Naive thymus-derived CD8-positive, alpha-beta T cell (primary cell): ENCODE measurements at places on chromosomes 5 and 9.

DNA sequence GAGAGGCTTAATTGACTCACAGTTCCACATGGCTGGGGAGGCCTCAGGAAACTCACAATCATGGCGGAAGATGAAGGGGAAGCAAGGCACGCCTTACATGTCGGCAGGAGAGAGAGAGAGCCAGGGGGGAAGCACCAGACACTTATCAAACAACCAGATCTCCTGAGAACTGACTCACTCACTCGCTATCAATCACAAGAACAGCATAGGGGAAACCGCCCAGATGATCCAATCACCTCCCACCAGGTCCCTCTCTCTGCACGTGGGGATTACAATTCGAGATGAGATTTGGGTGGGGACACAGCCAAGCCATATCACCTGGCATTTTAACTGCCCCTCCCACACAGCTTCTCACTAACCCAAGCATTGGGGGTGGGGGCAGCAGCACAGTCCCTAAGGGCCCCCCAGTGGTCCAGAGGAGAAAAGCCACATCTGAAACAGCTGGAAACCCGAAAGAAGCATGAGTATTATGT, 76.1 kb upstream of the ASS1 start:
- H3K36me3 ChIP-seq = no peaks in the 10 kb centered on the region
- no peak for DNase-seq
- peaks cover 12% of the 10 kb centered on the region for H3K4me1 ChIP-seq
- no peak overlapping the region for H3K27ac ChIP-seq

GRCh38 chr5:14405706-14406553, 175.7 kb upstream of the OTULINL start:
- no peak overlapping the region for H3K27ac ChIP-seq
- no peak for DNase-seq
- no peak overlapping the region for H3K4me3 ChIP-seq
- peaks cover 19% of the 10 kb centered on the region for H3K4me1 ChIP-seq

- no peaks in the 10 kb centered on the region for H3K36me3 ChIP-seq
- DNase-seq = no peak
- no peaks in the 10 kb centered on the region for H3K27me3 ChIP-seq
- no peak overlapping the region for H3K27ac ChIP-seq
These were observed 59.1 kb downstream of the TNFSF15 start for GRCh38 chr9:114746591-114747346.

GRCh38 chr9:78654324-78654723, 357.4 kb downstream of the PSAT1 start:
- no peak for DNase-seq
- no peak overlapping the region for H3K27ac ChIP-seq
- no peaks in the 10 kb centered on the region for H3K27me3 ChIP-seq
- H3K4me1 ChIP-seq = no peaks in the 10 kb centered on the region
- no peaks in the 10 kb centered on the region for H3K36me3 ChIP-seq
- no peak overlapping the region for H3K4me3 ChIP-seq

DNA sequence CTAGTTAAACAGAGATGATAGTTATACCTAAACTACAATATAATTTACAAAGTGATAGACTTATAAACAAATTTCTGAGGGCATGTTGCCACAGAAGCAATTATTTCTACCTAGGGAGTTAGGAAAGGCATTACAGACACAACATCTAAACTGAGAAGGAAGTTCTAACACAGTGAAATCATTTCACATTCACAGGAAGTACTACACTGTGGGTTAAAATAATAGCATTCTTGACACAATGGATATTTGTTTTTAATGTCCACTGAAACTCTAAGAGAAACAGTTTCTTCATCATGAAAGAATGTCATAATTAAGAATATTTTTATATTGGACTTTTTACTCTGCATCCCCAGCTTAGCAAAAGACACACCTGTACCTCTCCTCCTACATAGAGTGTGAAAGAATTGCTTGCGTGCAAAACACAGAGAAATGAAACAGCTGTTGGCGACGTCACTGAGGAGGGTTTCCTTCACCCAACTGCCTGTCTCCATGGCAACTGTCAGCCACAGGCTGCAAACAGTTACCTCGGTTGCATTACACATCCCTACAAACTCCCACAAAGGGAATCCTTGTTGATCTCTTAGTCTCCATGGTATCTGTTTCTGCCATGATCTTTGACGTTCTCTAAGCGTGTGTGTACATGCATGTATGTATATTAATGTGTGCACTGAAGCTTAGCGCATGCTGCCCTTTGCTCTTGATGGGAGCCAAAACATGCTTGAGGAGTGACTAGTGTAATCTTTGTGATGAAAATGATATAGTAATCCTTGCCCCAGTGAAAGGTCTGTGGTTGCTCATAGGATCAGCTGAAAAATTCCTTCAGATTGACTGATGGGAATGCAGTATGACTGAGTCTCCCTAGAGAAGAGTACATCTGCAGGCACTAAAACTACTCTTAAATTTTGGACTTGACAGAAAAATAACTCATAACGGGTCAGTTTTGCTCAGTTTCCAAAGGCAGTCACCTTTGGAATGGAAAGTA, 168.5 kb downstream of the ACTL7B start:
- H3K4me1 ChIP-seq = no peaks in the 10 kb centered on the region
- H3K27ac ChIP-seq = no peak overlapping the region
- peaks cover 4% of the 10 kb centered on the region for H3K36me3 ChIP-seq
- no peaks in the 10 kb centered on the region for H3K27me3 ChIP-seq

DNA sequence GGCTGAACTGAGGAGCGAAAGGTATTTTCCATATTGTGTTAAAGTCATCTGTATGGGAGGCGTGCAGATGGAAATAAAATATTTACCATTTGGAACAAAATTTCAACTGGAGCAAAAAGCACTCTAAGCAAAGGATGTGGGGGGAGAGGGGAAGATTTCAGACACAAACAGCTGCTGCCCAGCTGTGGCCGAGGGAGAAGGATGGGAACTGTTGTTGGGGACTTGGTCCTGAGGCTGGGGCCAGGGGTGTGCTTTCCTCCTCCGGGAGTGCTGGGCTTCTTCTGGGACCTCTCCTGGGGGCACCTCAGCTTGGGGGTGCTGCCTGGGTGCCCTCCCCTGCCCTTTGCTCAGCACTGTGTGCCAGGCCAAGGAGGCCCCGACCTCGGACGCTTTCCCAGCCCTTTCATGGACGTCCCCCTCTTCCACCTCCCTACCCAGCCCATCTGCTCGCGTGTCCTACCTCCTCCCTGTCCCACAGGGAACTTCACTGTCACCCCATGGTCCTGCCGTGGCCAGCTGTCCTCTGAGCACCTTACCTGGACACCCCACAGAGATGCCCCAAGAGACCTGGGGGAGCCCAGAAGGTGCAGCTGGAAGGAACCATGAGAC, 101.9 kb upstream of the COL5A1 start:
- no peak overlapping the region for H3K27ac ChIP-seq
- H3K4me3 ChIP-seq = no peak overlapping the region
- H3K4me1 ChIP-seq = no peaks in the 10 kb centered on the region
- no peak for DNase-seq

- no peaks in the 10 kb centered on the region for H3K36me3 ChIP-seq
- H3K4me1 ChIP-seq = peaks cover 22% of the 10 kb centered on the region
- H3K4me3 ChIP-seq = no peak overlapping the region
- peak; percentile 19 for DNase-seq
These were observed 99.7 kb upstream of the MAN2A1 start for GRCh38 chr5:109589986-109590385.

DNA sequence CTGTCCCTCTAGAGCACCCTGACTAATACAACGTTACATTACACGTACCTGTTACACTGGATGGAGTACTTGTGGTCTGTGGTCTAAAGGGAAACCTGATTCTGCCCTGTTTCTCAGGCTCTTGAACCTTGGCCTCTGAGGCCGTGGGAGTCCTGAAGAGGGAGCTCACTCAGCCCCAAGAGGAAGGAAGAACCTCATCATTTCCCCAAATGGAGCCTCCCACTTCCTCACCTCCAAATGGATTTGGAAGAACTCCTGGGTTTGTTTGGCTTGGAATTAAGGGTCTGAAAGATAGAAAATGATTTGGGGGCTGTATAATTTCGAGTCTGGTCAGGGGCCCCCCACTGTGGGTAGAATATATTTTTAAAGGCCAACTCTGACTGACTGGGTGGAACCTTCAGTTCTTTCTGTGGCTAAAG, 200.2 kb downstream of the SEMA6A start:
- no peak overlapping the region for H3K4me3 ChIP-seq
- H3K27ac ChIP-seq = no peak overlapping the region
- H3K4me1 ChIP-seq = peaks cover 7% of the 10 kb centered on the region
- H3K36me3 ChIP-seq = no peaks in the 10 kb centered on the region

DNA sequence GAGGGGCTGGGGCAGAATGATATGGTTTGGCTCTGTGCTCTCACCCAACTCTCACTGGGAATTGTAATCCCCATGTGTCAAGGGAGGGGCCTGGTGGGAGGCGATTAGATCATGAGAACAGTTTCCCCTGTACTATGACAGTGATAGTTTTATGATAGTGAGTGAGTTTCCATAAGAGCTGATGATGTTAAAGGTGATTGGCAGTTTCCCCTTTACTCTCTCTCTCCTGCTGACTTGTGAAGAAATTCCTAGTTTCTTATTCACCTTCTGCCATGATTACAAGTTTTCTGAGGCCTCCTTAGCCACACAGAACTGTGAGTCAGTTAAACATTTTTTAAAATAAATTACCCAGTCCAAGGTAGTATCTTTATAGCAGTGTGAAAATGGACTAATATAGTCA, 120.4 kb upstream of the CDH9 start:
- no peak for DNase-seq
- no peaks in the 10 kb centered on the region for H3K36me3 ChIP-seq
- H3K27me3 ChIP-seq = no peaks in the 10 kb centered on the region
- no peak overlapping the region for H3K27ac ChIP-seq
- no peaks in the 10 kb centered on the region for H3K4me1 ChIP-seq
- no peak overlapping the region for H3K4me3 ChIP-seq

GRCh38 chr5:123882965-123883345, 371.0 kb downstream of the CSNK1G3 start:
- DNase-seq = no peak
- no peaks in the 10 kb centered on the region for H3K27me3 ChIP-seq
- no peak overlapping the region for H3K27ac ChIP-seq
- H3K4me1 ChIP-seq = no peaks in the 10 kb centered on the region

DNA sequence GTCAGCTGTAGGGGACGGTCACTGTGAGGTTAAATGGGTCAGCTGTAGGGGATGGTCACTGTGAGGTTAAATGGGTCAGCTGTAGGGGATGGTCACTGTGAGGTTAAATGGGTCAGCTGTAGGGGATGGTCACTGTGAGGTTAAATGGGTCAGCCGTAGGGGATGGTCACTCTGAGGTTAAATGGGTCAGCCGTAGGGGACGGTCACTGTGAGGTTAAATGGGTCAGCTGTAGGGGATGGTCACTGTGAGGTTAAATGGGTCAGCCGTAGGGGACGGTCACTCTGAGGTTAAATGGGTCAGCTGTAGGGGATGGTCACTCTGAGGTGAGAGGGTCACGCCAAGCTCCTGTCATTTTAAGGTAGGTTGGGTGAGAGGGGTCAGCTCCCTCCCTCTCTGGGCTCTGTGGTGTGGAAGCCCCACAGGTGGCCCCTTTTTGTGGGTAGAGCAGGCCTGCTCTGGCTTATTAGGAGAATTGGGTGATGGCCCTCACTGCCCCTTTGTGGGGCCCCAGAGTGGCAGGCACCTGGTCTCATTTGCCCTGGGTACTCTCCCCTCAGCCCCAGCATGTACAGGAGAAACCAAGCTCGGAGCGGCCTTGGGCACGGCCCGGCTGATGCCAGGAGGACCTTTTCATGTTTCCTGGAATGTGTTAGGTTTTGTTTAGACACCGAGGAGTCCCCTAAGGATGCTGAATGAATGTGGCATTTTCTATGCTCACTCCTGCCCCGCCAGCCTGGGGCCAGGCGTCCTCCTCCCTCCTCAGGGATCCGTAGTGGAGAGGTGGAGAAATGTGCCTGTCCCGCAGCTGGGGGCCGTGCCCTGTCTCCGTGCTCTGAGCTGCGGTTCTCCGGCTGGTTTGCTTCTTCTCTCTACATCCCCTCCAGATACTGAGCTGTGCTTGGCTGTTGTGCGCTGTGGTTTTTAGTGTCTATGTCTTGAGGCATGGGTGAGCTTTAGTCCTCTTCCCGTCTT, 31.4 kb downstream of the AHRR start:
- no peaks in the 10 kb centered on the region for H3K4me1 ChIP-seq
- peaks cover 8% of the 10 kb centered on the region for H3K27me3 ChIP-seq
- DNase-seq = no peak
- no peaks in the 10 kb centered on the region for H3K36me3 ChIP-seq

GRCh38 chr5:90224342-90224741, 185.2 kb downstream of the CETN3 start:
- no peaks in the 10 kb centered on the region for H3K36me3 ChIP-seq
- no peak overlapping the region for H3K4me3 ChIP-seq
- H3K27me3 ChIP-seq = peaks cover 4% of the 10 kb centered on the region
- H3K27ac ChIP-seq = no peak overlapping the region

- no peak overlapping the region for H3K4me3 ChIP-seq
- peaks cover under 1% of the 10 kb centered on the region for H3K36me3 ChIP-seq
- H3K27ac ChIP-seq = no peak overlapping the region
- no peaks in the 10 kb centered on the region for H3K4me1 ChIP-seq
- H3K27me3 ChIP-seq = peaks cover 13% of the 10 kb centered on the region
These were observed 182.7 kb downstream of the TSSK1B start for GRCh38 chr5:113252066-113252465.

- H3K4me3 ChIP-seq = peak overlapping the region; percentile 95
- no peak for DNase-seq
- H3K4me1 ChIP-seq = peaks cover 41% of the 10 kb centered on the region
- no peaks in the 10 kb centered on the region for H3K27me3 ChIP-seq
- H3K27ac ChIP-seq = peak overlapping the region; percentile 98
- H3K36me3 ChIP-seq = no peaks in the 10 kb centered on the region
These were observed 59.1 kb upstream of the IER5L start for GRCh38 chr9:129237164-129237611.

GRCh38 chr5:7983433-7983832, 114.5 kb downstream of the MTRR start:
- H3K27ac ChIP-seq = no peak overlapping the region
- H3K27me3 ChIP-seq = no peaks in the 10 kb centered on the region
- no peak overlapping the region for H3K4me3 ChIP-seq
- DNase-seq = no peak

DNA sequence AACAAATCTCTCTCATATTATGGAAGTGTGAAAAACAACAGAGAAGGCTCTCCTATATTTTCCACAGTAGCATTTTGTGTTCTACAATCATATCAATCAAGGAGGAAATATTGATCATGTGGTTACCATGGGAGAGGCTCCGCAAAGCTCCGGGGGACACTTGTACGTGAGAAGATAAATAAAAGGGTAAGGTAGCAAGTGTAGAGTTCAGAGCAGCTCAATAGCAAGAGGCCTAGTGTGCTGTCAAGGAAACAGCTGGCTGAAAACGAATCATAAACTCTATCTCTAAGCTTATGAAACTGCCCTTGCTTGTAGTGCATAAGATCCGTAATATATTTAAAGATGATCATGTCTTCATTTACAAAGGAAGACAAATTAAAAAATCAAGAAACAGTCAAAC, 57.5 kb downstream of the CDH18 start:
- H3K27me3 ChIP-seq = no peaks in the 10 kb centered on the region
- H3K4me1 ChIP-seq = no peaks in the 10 kb centered on the region
- no peak for DNase-seq
- H3K27ac ChIP-seq = no peak overlapping the region

DNA sequence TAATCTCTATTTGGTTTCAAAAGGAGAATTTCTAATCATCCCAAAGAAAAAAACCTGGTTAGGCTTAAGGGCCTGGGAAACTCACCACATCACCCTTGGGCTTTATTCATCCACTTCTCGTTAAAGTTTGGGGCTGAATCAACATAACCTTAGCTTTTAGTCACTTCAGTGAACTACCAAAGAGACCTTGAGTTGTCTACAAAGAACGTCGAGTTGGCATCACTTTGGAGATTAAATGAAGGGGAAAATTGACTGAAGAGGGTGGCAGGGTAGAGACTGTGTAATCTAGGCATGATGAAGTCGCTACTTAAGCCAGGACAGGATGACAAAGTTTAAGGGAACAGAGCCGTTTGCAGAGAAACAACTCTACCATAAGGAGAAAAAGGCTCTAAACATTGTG, 341.4 kb downstream of the RAB3C start:
- peaks cover 8% of the 10 kb centered on the region for H3K27me3 ChIP-seq
- H3K27ac ChIP-seq = no peak overlapping the region
